ENCODE measurements at places on chromosomes 1 and 21. TPM values are rescaled to one million over a fixed set of nuclear protein-coding genes. Genes with fewer than 3 reads are reported as not detected.

DNA sequence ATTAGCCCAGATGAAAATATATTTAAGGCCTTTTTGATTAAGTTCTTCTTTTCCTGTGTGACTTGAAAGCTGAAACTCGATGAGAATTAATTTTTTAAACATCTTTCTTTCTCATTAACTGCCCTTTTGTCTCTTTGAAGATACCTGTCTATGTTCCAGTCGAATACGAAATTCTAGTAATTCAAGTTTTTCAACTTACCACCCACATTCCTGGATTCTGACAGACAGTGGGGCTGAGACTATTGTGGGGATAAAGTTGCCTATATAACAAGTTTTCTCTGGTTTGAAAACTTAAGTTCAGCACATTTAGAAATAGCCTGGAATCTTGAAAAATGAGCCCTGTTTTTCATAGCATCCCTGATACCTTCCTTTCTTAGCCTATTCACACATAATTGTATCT, 114.6 kb downstream of the NTNG1 start:
- no peak for DNase-seq

GRCh38 chr1:229557913-229558414, 543 bp downstream of the ABCB10 start:
- peak; percentile 31 for DNase-seq

- no peak for DNase-seq
These were observed 17.4 kb upstream of the CPLANE2 start for GRCh38 chr1:16254263-16254928.

DNA sequence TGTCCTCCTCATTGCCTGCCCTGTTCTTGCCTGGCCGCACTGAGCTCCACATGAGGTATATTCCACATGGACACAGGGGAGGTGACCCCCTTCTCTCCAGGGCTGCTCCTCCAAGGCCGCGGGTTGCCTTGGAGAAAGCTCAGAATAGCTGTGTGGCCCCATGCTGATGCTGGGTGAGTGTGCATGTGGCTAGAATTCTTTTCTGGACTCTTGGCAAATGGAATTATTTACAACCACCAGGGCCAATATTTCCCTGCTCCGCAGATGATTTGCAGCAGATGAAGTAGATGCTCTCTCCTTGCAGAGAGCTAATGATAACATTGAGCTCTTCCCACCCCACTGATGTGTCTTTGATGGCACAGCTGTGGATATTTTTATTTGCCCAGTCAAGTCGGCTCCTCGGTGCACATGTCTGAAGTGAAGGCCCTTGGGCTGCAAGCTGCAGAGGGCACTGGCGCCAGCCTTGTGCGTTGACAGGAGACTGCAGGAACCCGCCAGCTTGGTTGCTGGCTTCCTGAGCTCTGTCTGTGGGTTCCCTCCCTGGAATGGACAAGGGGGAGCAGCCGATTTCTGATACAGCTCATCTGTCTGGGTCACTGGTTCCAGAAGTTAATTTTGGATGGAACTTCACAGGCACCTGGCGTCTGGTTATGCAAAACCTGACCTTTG, 404.7 kb upstream of the VAMP3 start:
- no peak for DNase-seq

DNA sequence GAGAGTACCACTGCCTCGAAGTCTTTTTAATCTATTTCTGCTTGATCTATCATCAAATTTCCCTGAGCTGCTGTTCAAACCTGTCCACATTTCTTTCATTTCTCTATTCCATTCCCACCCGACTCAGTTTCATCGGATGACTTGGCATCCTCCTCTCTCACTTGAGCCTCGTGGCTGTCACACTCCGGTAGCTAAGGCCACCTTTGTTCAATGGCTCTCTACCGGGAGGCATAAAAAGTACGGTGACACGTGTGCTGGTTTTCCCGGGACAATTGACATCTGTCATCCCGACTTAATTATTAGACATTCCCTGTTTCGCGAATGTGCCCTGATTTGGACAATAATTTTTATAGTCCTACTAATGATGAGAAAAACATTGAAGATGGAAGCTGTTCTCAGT, 22.6 kb downstream of the MIS18A start:
- no peak for DNase-seq

DNA sequence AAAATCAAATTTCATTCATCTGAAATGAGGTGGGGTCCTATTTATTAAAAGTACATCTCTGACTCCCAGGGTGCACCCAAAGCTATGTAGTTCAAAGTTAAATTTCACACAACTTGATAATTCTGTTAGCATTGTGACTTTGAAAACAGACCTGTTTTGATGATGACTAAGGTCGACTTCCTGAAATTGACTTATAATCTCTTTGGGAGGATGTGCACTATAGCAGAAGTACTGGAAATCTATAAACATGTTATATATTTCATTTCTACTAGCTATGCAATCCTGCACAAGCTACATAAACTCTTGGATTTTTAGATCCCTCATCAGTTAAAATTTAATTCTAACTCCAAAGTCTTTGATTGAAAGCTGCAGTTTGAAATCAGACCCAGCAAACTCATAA, 507.6 kb downstream of the NEGR1 start:
- no peak for DNase-seq

Gene OLIG1
- total RNA-seq, result not detected

- DNase-seq, result peak; percentile 77
These were observed 160.2 kb downstream of the PSMG1 start for GRCh38 chr21:39022863-39023693.

- no peak for DNase-seq
These were observed 4.4 kb downstream of the LCE2C start for GRCh38 chr1:152679459-152679858.

Gene ZBTB21
- total RNA-seq, result 18.7 TPM

Gene KRTAP19-3
- not detected for total RNA-seq

Gene MYCL
- total RNA-seq, result not detected
